ENCODE measurements at places on chromosomes 2 and 18. TPM values are rescaled to one million over a fixed set of nuclear protein-coding genes. Genes with fewer than 3 reads are reported as not detected.

Gene IL37
- not detected for polyA plus RNA-seq

- no peak for DNase-seq
- no peak overlapping the region for H3K27ac ChIP-seq
- no peak overlapping the region for H3K4me3 ChIP-seq
- H3K27me3 ChIP-seq, result no peaks in the 10 kb centered on the region
Observed at GRCh38 chr2:85468704-85469349, 50.3 kb downstream of the SH2D6 start.

DNA sequence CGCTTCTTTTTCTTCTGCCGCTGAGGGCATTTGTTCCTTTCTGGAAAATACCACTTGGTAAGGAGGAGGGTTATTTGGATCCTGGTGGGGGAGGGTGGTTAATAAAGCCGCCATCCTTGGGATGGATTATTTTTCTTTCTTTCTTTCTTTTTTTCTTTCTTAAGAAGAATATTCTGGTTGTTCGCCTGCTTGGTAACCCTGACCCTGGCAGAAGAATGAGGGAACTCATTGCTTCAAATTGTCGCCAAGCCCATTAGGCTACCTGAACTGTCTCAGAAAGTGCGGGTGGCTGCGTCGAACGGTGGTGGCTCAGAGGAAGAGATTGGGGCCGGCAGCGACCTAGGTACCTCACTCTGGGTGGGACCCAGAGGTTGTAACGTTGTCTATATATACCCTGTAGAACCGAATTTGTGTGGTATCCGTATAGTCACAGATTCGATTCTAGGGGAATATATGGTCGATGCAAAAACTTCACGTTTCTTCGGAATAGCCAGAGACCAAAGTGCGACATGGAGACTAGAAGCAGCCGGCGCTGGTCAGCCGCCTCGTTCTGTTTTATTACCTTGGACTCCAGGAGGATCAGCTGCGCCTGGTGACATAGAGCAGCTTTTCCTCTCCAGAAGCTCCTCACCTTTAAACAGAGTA lies 1.3 kb upstream of the HOXD4 start:
- no peak overlapping the region for H3K27ac ChIP-seq
- peaks cover 63% of the 10 kb centered on the region for H3K27me3 ChIP-seq
- H3K36me3 ChIP-seq, result no peaks in the 10 kb centered on the region

DNA sequence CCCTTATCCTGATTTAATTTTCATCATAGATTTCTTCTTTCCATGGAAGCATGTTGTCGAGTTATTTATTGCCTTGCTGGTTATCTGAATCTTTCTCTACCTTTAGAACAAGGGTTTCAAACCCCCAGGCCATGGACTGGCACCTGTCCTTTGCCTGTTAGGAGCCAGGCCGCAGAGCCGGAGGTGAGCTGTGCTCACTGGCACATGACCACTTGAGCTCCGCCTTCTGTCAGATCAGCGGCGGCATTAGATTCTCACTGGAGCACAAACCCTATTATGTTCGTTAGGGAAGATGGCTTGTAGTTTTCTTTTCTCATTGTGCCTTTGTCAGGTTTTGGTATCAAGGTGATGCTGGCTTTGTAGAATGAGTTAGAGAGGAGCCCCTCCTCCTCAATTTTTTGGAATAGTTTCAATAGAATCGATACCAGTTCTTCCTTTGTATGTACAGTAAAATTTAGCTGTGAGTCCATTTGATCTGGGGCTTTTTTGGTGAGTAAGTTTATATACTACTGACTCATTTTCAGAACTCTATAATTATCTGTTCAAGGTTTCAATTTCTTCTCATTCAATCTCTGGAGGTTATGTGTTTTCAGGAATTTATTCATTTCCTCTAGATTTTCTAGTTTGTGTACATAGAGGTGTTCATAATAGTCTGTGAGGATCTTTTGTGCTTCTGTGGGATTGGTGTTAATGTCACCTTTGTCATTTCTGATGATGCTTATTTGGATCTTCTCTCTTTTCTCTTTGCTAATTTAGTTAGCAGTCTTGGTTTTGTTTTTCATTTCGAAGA lies 668.0 kb upstream of the FAM98A start:
- no peaks in the 10 kb centered on the region for H3K4me1 ChIP-seq
- no peaks in the 10 kb centered on the region for H3K36me3 ChIP-seq
- no peak for DNase-seq
- H3K27ac ChIP-seq, result no peak overlapping the region

Gene GKN2
- not detected for polyA plus RNA-seq

Gene SNRPD1
- polyA plus RNA-seq, result 85.3 TPM

Gene FAM237A
- polyA plus RNA-seq, result not detected

Gene CYTIP
- polyA plus RNA-seq, result 176 TPM

- no peak within 1 kb of the TSS for H3K4me3 ChIP-seq
- H3K27ac ChIP-seq, result no peak within 1 kb of the TSS
- no peaks in the 10 kb centered on the region for H3K36me3 ChIP-seq
- no peak for DNase-seq
- H3K4me1 ChIP-seq, result no peaks in the 10 kb centered on the region
Observed at GRCh38 chr18:64148988-64149387, at the start of gene LINC00305. TSS of gene LINC00305 (minus strand) at chr18:64149088.

- DNase-seq, result no peak
- H3K4me1 ChIP-seq, result no peaks in the 10 kb centered on the region
- H3K27me3 ChIP-seq, result no peaks in the 10 kb centered on the region
- no peaks in the 10 kb centered on the region for H3K36me3 ChIP-seq
Observed at GRCh38 chr2:19545507-19545906, 187.1 kb upstream of the OSR1 start.

DNA sequence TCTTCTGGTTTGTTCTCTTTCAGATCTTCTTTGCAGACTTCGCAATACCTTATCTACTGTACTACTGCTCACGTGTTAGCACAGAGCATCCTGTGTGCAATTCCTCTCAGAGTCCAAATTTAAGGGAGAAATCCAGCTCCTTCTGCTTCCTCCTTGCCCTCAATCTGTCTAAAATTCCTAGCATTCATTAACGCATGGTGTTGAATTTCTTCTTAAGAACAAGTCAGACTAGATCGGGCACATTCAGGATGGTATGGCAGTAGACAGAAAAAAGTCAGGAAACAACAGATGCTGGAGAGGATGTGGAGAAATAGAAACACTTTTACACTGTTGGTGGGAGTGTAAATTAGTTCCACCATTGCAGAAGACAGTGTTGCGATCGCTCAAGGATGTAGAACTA lies 206.1 kb upstream of the CDH7 start:
- no peak overlapping the region for H3K4me3 ChIP-seq
- no peaks in the 10 kb centered on the region for H3K4me1 ChIP-seq
- H3K36me3 ChIP-seq, result no peaks in the 10 kb centered on the region
- no peak overlapping the region for H3K27ac ChIP-seq

DNA sequence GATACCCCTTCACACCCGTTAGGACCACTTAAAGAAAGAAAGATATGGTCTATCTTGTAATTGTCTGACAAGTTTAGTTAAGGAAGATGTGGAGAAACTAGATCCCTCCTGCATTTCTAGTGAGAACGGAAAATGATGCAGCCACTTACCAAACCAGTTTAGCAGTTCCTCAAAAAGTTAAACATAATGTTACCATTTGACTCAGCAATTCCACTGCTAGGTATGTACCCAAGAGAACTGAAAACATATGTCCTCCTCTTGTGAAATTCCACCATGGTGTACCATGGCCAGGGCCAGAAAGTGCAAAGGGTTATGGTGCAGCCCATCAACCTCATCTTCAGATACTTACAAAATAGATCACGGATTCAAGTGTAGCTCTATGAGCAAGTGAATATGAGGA lies 79.0 kb upstream of the ID2 start:
- H3K36me3 ChIP-seq, result no peaks in the 10 kb centered on the region
- no peaks in the 10 kb centered on the region for H3K27me3 ChIP-seq

- no peak overlapping the region for H3K4me3 ChIP-seq
- DNase-seq, result no peak
- H3K27me3 ChIP-seq, result no peaks in the 10 kb centered on the region
- no peaks in the 10 kb centered on the region for H3K4me1 ChIP-seq
- H3K27ac ChIP-seq, result no peak overlapping the region
Observed at GRCh38 chr18:70068981-70069380, 121.3 kb upstream of the CD226 start.

Gene MATN3
- not detected for polyA plus RNA-seq

Gene NT5C1B
- 0.45 TPM for polyA plus RNA-seq

GRCh38 chr2:68256093-68256450 lies 3.7 kb upstream of the PPP3R1 start:
- H3K27ac ChIP-seq, result no peak overlapping the region
- no peak overlapping the region for H3K4me3 ChIP-seq
- no peak for DNase-seq
- H3K4me1 ChIP-seq, result peaks cover 25% of the 10 kb centered on the region

Gene UGT1A4
- not detected for polyA plus RNA-seq

Gene ALLC
- not detected for polyA plus RNA-seq

DNA sequence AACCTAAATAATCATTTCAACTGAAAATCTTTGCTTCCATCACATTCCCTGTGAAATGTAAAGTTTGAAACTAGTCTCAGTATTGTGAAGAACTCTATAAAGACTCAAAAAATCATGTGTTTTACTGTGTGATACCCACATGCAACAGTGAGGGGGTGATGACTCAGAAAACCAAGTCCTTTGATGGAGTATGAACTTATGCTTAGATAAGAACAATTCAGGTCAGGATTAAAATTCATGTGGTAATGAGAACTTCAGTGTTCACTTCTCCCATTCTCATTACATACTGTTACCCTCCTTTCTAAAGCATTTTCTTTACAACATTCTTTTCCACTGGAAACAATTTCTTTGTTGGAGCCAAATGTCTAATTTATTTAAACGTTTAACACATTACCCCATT lies 360.2 kb downstream of the FSIP2 start:
- H3K4me1 ChIP-seq, result no peaks in the 10 kb centered on the region
- H3K27ac ChIP-seq, result no peak overlapping the region
- H3K27me3 ChIP-seq, result no peaks in the 10 kb centered on the region
- H3K36me3 ChIP-seq, result no peaks in the 10 kb centered on the region
- no peak overlapping the region for H3K4me3 ChIP-seq

GRCh38 chr2:25490217-25490616 lies 148.5 kb upstream of the DNMT3A start:
- no peaks in the 10 kb centered on the region for H3K27me3 ChIP-seq
- DNase-seq, result no peak
- no peak overlapping the region for H3K4me3 ChIP-seq
- no peak overlapping the region for H3K27ac ChIP-seq
- no peaks in the 10 kb centered on the region for H3K36me3 ChIP-seq

GRCh38 chr18:60174832-60175231 lies 197.7 kb downstream of the MC4R start:
- no peaks in the 10 kb centered on the region for H3K4me1 ChIP-seq
- H3K36me3 ChIP-seq, result no peaks in the 10 kb centered on the region
- no peak overlapping the region for H3K4me3 ChIP-seq
- no peak for DNase-seq
